ENCODE measurements at places on chromosomes 12 and 14.

GRCh38 chr12:45433441-45433868 lies 217.6 kb downstream of the ANO6 start:
- no peak for DNase-seq

GRCh38 chr14:90060312-90060964 lies 1.4 kb upstream of the KCNK13 start:
- no peak for DNase-seq

- DNase-seq = no peak
These were observed 4.0 kb upstream of the AQP2 start for GRCh38 chr12:49946497-49946896.

DNA sequence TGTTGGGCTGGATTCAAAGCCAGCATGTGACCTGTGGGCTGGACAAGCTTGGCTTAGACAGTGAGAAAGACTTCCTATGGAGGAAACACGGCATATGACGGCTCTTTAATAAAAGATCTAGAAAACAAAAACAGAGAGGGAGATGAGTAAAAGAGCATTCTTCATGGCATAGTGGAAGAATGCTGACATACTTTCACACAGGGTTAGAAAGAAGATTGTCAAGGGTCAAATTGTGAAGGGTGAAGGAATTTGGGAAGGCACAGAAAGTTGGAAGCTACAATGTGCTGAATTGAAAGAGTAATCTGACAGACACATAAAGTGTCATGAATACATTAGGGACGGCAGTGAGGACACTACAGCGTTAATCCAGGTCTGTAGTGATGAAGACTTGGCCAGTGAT lies 63.4 kb downstream of the GALNT4 start:
- DNase-seq = no peak

DNA sequence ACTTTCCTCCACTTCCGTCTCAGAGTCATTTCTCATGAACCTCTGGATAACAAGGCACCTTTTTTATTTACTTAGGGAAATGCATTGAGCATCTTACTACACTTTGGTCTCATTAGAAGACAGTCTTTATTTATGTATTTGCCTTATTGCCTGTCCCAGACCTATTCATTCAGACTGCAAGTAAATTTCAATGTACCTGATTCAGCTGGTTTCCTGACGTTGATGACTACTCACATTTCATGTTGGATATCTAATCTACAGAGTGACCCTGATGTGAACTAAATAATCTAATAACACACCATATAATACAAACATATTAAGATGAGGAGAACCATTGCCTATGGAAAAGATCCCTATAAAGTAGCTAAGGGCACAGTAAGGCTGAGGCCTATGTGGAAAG lies 267.7 kb downstream of the SLC6A15 start:
- no peak for DNase-seq

DNA sequence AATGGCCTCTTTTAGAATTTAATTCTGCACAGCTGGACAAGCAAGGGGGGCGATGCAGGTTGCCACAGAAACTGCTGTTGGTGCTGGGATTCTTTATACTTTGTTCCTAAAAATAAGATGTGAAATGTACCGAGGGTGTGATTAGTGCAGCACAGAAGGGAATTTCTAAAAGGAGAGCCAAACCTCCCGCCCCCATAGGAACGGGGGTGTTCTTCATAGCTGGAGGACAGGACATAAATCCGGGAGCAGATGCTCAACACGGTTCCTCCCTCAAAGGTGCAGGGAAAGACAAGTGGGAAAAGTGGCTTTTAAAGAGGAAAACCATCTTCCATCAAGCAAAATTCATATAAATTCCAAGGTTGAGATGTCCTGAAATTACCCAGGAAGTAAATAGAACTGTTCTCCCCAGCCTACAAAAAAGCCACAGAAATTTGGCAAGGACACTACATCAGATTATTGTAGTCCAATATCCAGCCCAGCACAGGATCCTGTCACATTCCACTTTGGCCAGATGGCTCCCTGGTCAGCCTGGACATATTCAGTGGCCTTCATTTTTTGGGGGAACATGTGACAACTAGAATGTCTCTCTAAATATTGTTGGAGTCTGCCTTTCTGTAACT lies 51.4 kb upstream of the TMX1 start:
- no peak for DNase-seq

DNA sequence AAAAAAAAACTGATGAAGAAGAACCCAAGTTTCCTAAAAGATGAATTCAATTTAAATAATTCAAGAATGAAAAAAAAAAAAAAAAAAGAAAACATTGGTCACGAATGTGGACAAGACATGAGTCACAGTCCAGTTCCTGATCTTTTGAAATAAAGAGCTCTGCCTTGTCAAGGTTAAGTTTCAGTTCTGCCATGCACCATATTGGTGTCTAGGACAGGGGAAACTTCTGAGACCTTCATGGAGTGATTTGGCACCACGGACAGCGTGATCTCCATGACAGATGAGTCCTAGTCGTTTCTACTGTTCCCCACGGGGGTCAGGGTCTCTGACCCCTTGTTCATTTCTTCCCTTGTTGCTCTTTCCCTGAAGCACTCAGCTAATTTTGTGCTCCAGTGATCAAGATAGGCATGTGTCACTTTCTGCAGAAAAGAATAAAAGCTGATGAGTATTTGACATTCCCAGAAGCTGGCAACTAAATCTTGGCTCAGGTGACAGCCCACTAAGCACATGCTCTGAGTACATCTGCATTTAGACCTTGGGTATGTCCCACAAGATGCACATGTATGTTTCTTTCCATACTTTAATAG lies 1159.7 kb downstream of the BCL11B start:
- DNase-seq = no peak

DNA sequence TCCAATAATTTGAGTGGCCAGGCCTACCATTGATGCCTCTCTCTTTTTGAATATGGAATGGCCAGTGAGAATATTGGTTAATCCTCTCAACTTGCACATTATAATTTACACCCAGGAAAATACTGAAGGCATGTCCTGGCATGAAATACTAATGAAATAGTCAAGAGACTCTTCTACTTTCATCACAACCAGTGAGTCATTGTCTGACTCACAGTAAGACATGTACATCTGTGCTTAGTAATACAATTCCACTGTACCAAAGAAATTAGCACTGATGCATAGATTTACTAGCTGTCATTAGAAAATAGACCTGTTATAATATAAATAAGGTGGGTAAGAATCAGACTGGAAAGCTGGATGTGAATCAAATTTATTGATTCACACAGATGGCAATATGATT lies 31.6 kb downstream of the KCNC2 start:
- no peak for DNase-seq

DNA sequence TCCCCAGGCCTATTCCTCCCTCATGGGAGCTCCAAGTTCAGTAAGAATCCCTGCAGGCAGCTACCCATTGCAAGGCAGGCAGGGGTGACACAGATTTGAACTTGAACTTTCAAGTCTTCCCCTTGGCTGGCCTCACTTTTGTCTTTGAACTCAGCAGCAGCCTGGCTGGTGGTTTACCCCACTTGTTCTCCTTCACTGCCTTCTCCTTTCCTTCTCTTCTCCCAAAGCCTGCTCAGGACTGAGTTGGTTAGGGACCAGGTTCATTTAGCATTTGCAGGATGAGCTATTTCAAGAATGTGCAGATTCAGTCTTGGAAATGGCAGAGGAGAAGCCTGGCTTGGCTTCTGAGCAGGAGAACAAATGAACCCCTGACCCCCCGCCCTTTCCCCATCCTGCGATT lies 67.7 kb upstream of the TBX3 start:
- DNase-seq = no peak

- peak; percentile 97 for DNase-seq
These were observed 3.4 kb downstream of the RHOF start for GRCh38 chr12:121789800-121790728.

GRCh38 chr12:43337571-43338444 lies 214.2 kb downstream of the ADAMTS20 start:
- DNase-seq = no peak

DNA sequence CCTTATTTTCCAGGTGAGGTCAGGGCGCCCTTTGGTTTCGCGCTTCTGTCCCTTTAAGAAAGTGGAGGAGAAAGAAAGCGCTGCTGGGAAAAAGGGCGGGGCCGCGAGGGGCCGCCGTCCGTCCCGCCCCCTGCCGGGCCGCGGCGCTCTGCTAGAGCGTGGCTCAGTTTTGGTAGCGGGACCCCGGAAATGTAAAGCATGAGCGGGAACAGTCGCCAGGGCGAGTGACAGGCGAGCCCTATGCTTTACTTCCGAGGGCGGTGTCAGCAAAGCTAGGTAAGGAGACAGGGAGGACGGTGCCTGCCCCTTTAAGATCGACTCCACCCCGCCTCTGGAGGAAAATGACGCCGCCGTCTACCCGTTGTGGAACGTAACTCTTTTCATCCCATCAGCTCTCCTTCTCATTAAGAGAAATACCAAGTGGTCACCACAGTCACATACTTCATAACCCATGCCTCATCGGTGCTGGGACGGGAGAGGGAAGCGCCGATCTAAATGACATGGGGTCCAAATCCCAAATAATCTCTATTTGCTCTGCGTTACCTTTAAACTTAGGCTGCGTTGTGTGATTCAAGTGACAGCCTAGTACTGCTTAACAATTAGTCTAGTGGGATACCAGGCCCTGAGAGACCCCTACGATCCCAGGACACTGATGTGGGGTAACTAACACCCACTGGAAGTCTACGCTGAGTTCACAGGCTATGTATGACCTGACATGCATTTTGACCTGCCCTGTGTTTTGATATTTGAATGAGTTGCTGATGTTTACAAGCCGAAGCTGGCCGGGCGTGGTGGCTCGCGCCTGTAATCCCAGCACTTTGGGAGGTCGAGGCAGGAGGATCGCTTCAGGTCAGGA lies at the start of gene ETFBKMT:
Gene ETFBKMT, plus strand, starts transcription at position 602 of the 856 bp plus-strand sequence. CDS start 2,266 bp downstream, outside the sequence.
- DNase-seq = peak; percentile 74

GRCh38 chr14:104968153-104968527 lies 10.0 kb downstream of the AHNAK2 start:
- DNase-seq = no peak

DNA sequence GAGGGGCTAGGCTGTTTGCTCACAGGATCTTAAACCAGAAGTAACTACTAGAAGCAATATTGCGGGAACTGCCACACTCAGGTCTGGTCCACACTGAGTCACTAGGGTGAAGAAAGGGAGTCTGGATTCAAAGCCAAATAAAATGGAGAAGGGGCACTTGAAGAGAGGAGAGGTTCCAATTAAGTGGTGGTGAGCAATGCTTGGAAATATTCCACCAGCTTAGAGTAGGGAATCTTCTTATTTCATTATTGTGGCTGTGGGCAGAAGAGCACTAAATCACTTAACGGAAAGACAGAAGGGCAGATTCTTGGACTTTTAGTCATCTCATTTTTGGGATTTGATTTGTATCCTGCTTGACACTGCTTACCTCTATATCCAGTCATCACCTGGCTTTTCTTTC lies 48.6 kb upstream of the PPP1R12A start:
- no peak for DNase-seq

GRCh38 chr12:57837864-57838562 lies 8.5 kb downstream of the CTDSP2 start:
- DNase-seq = no peak

DNA sequence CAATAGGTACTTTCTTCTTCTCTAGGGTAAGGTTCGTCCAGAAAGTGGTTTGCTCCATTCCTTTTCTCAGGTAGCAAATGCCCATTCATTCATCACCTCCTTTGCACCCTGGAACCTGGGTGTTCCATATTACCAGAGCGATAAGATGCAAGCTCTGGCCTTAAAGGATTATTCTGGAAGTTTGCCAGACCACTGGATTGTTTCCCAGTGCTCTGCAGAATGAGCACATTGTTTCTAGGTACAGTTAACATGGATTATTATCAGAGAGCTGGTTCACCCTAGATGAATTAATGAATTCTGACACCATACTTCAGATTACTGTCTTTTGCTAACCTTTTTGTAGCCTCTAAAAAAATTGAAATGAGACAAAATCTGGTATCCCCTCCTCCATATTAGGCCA lies 170.9 kb upstream of the BMP4 start:
- no peak for DNase-seq

DNA sequence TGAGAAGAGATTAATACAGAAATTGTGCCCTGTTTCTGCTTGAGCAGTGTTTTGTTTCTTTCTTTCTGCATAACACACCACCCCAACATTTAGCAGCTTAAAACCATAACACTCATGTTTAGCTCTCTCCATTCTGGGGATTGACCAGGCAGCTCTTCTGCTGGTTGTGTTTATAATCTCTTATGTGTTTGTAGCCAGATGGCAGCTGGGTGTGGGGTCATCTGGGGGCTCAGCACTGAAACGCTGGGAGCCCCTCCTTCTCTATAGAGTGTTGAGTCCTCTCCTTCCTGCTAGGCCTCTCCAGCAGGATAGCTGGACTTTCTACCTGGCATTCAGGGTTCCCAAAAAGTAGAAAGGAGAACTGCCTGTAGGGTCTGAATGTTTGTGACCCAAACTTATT lies 270.6 kb downstream of the TTC8 start:
- DNase-seq = no peak

GRCh38 chr12:19544353-19544752 lies 105.1 kb downstream of the AEBP2 start:
- DNase-seq = no peak

DNA sequence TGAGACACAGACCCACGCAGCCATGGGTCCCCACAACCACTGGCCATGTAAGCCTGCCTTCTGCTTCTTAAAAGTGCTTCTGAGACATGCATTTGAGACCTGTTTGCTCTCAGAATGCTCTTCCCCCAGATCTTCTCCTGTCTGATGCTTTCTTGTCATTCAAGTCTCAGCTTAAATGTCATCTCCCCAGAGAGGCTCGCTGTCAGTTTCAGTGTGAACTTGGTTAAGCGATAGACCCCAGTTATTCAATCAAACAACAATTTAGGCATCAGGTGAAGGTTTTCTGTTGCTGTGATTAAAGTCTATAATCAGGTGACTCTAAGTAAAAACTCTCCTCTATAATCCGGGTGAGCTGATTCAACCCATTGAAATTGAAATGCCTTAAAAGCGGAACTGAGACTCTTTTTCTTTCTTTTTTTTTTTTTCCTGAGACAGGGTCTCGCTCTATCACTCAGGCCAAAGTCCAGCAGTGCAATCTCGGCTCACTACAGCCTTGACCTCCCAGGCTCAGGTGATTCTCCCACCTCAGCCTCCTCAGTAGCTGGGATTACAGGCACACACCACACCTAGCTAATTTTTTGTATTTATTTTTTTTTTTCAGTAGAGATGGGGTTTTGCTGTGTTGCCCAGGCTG lies 123.4 kb downstream of the KSR2 start:
- no peak for DNase-seq

Measured in bone marrow (tissue), 2 donors.